CD4-positive, alpha-beta T cell treated with Interferon alpha-2 for 1 hour (primary cell): ENCODE measurements at places on chromosomes 11 and 22.

- DNase-seq, result no peak
Observed at GRCh38 chr11:776561-777287, 563 bp downstream of the GATD1 start.

- DNase-seq, result peak; percentile 8
Observed at GRCh38 chr11:7516475-7516874, 2.7 kb downstream of the PPFIBP2 start.

DNA sequence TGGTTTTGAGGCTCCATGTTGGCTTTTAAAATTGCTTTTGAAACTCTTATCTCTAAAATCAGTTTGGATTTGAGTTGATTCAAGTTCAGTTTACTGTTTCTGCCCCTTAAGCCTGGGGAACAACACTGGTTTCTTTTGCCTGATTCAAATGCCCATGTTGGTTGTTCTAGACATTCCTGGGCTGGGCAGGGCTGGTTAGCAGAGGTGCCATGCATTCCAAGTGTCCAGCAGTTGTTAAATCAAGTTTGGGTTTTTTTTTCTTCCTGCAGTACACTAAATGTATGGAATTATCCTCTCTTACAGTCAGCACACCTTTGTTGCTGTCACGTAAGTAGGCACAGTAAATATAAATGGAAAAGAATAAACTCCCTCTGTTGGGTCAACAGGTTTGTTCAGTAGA lies 67.2 kb upstream of the MTMR2 start:
- no peak for DNase-seq

DNA sequence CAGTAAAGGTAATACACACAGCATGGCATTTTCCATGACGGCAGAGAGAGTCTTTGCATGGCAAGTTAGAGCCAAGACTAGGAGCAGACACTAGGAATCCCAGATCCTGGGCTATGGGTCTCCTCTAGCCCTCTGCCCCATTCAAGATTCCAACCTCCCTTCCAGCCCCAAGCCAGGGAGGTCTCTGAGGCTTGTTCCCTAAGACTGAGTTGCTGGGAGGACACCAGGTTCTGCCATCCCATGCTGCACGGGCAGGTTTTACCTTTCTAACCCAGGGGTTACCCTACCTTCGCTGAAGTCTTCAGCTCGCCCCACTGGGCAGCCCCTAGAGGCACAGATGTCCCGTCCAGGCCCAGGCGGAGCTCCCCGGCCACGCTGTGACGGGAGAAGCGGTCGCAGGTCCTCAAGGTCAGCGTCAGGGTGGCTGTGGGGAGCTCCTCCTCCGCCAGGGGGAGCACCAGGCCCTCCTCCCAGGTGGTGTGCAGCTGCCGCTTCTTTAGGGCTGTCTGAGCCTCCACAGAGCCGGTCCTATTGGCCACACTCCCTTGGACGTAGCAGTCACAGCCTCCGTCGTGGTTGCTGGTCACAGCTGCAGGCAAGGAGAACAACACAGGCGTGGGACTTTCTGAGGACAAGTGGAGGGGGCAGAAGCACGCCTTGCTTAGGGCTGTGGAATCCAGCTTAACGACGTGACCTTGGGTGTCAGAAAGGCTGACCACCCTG lies 33.8 kb downstream of the SYT13 start:
- DNase-seq, result peak; percentile 11

- no peak for DNase-seq
Observed at GRCh38 chr22:19691721-19692341, 22.5 kb upstream of the SEPTIN5 start.

DNA sequence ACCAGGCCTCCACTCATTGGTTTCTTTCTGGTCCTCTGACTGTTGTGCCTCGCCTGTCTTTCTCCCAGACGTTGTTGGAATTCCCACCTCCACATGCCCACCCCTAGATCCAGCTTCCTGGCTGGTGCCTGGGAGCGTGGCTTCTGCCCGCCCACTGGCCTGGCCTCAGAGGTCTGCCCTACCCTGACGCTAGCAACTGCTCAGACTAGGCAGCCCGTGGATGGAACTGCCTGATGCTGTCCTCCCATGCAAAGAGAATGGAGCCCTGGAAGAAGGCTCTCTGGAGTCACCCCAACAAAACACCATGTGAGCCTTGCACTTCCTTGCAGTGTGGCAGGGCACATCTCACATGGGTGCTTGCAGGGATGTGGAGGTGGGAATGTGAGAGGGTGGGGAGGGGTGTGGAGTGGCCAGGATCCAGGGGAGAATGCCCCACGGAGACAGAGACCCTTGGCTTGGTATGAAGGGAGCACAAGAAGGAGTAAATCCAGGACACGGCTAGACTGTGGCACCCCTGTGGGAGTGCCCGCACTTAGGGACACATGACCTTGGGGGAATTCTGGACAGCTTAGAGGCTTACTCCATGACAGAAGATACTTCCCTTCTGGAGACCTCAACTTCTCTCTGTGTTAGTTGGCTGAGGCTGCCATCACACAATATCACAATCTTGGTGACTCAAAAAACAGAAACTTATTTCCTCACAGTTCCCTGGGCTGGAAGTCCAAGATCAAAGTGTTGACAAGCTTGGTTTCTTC lies 22.5 kb upstream of the ADA2 start:
- DNase-seq, result peak; percentile 27

GRCh38 chr11:28858076-28858475 lies 749.9 kb downstream of the METTL15 start:
- DNase-seq, result no peak

DNA sequence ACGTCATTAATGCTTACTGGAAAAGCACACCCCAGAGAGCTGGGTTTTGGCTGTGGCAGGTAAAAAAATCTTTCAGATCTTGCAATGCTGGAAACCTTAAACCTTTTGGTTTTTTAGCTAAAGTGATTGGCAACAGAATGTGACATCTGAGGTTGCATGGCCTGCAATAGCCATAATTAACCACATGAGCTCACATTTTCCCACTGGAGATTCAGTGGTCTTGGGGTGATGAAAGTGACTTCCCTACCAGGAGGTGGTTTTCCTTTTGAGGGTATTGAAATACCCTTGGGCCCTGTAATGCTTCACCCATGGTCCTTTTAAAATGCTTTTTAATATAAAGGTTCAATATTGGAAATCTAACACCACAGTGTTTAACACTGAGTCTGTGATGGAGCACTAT lies 192.8 kb downstream of the WNT11 start:
- no peak for DNase-seq

DNA sequence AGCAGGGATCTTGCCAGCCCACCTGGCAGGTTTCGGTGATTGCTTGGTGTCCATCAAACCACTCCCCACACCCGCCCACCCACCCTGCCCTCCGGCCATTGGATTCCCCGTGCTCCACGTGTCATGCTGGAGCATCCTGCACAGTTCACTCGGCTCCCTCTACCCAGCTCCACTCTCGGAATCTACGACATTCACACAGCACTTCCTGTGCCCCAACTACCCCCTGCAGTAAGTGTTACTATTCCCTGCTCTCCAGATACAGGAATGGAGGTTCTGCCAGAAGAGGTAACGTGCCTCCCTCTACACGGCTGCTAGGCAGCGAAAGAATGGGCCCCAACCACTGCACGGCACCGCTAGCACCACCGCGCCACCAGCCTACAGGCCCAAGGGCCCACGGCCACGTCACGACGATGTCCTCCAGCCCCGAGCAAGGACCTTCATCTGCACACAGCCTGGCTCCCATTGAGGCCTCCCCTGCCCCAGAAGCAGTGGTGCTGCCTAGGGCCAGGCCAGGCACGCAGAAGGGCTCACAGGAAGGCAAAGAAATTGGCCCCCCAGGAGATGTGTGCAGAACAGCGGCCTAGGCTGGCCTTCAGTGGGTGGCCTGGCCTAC lies 27.6 kb downstream of the WNT7B start:
- no peak for DNase-seq

GRCh38 chr11:24642648-24643047 lies 145.8 kb downstream of the LUZP2 start:
- DNase-seq, result no peak

DNA sequence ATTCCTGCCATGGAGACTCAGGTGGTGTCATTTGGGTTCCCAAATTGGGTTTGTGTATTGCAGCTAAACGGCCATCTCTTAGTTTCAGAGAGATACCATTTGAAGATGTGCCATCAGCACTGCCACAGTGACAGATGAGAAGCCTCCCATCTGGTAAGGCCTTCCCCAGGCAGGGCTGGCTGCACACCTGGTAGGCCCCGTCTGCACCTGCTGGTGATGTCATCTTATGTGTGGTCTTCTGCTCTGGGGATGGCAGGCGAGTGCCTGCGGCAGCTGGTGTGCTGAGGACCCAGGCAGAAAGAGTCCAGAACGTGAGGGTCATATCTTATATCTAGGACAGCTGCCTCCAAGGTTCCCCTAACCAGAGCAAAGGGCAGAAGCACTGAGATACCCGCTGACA lies 100.6 kb downstream of the CSNK2A3 start:
- no peak for DNase-seq

DNA sequence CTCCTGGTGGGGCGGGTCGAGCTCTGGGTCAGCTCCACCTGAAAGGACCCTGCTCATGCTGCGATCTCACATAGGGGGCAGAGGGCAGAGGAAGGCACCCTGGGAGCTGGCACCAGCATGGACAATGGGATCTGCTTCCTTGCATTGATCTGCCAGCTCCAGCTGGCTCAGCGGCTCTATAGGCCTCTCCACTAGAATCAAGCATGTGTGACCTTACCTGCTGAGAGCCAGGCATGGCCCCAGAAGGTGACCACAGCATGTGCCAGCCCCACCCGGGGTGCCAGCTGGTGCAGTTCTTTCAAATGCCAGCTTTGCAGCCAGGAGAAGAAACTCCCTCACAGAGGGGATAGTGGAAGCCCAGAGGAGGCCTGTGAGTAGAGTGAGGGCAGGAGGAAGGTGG lies 22.0 kb upstream of the KLHL35 start:
- no peak for DNase-seq

DNA sequence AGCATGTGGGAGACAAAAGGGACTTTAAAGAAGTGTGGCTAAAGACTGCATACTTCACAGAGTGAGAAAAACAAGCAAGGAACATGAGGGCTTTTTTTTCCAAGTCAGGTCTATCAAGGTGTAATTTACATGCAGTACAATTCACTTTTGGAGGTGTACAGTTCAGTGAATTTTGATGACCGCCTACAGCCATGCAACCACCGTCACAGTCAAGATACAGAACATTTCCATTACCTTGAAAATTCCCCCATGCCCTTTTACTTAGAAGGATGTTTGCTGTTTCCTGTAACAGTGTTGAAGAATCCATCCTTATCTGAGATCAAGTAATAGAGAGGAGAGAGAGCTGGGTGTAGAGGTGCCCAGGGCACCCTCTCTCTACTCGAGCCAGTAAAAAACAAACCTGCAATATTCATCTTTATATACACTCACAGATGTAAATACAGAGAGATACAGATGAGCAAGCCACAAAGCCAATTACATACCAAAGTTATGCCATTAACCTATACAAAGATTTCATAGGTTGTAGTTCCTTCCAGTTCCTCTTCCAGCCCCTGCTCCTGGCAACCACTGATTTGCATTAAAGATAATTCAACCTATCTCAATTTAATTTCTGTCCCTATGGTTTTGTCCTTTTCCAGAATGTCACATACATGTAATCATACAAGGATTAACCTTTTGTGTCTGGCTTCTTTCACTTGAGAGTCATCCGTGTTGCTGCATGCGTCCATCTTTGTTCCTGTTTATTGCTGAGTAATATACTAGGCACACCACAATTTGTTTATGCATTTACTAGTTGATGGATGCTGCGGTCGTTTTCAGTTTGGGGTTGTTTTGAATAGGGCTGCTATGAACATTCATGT lies 35.0 kb upstream of the RASD2 start:
- no peak for DNase-seq

DNA sequence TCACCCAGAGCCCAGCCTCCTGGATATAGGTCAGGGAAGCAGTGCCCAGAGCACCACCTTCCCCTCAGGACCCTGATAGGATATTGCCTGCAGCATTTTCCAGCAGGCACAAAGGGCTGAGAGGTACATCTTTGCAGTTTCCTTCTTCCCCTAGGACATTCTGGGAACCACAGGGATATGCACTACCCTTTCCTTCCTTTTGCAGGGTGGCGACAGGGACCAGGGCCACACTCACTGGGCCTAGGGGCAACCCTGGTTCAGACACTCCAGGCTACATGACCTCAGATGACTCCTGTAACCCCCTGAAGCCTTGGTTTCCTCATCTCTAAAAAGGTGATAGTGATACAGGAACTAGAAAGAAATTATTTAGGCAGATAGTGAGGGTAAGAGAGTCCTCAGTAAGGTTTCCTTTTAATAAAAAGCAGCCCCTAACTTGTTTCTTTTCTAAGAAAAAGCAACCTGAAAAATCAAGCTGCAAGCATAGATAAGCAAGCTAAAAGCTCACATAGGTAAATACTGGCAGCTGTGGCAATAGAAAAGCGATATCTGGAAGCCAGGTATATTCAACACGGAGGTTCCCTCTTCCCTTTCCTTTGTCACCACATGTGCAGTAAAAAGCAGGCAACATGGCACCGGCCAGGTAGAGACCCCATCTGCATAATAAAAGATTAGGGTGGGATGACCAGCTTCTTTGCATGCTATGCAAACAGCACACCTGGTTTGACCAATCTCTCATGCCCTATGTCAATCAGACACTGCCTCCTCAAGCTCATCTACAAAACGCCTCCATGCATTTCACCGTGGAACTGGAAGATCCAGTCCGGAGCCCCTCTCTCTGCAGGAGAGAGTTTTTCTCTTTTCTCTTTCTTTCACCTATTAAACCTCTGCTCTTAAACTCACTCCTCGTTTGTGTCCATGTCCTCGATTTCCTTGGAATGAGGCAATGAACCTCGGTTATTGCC lies 13.2 kb upstream of the MRGPRX2 start:
- DNase-seq, result no peak

DNA sequence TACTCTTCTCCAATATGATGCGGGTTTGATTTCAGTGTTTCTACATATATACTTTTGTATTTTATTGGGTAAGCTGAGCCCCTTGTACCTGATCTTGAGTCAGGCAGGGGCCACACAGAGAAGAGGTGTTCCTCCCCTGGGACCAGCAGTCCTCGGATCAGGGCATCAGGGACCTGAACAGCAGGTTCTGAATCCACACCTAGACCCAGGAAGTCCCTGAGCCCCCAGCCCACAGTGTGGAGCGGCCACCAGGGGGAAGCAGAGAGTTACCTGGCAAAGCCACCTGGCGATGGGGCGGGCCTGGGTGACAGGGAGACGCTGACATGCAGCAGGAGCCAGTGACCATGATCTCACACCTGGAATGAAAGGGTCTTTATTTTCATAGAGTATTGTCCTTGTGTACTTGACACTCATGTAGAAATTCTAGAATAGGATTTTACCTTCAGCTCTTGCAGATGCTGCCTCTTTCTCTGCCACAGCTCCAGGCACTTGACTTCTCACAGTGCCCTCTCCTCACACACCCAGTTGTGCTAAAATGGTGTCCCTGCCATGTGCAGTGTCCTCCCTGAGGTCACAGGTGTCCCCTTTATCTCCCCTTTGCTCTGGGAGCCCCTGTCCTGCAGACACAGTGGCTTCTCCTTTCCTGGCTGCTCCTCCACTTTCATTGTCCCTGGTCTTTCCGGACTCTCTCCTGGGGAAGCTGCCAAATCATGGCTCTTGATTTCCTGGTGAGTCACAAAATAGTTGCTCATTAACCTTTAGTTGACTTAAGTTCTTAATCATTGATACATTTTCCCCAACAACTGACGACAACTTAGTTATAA lies 48.5 kb downstream of the GGTLC2 start:
- peak; percentile 68 for DNase-seq
